Thoracic aorta (tissue), 2 donors: ENCODE measurements at places on chromosomes 3 and 15.

DNA sequence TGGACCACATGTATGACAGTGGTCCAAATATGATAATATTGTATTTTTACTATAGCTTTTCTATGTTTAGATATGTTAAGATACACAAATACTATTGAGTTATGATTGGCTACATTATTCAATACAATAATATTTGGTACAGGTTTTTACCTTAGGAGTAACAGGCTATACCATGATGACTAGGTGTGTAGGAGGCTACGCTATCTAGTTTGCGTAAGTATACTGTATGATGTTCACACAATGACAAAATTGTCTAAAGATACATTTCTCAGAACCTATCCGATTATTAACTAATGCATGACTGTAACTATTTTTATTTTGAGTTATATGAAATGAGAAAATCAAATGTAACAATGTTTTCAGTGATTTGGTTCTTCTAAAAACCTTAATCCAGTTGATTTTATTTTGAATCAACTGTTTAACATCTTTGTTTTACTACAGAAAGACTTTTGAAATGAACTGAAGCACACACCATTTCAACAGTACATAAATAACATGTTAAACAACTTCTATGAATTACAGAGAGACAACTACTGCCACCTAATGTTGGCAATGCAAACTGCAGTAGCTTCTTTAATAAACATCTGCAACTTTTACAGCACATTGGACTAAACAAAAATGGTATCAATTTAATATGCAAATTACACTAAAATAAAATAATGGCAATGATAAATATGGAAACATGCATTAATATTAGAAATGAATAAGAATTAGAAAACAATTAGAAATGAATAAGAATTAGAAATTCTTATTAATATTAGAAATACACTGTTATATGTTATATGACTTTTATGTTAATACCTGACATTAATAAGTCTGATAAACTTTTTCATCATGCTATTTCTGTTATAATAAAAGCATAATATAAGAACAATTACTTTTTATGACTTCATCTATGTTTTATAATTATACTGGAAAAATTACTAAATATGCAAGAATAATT lies 255.7 kb downstream of the MBNL1 start:
- no peak for DNase-seq

- no peak for DNase-seq
Measured at GRCh38 chr3:182139627-182140357, 428.1 kb downstream of the SOX2 start.

- DNase-seq = no peak
Measured at GRCh38 chr3:148066802-148067201, 630.9 kb upstream of the AGTR1 start.

DNA sequence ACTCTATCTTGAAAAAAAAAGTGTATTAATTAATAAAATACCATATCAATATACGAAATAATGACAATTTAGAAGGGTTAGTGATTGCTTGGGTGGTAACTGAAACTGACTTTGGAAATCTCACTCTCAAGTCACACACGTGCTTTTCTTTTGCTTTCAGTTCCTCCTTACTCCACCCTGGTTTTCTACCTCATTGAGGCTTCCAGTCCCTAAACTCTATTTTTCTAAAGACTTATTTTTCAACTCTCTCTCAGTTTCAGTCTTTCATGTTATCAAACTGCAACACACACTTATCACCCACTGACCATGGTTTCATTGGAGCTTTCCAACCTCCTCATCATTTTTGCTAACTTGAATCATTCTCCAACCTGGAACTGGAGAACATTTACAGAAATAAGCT lies 23.5 kb downstream of the IL12A start:
- no peak for DNase-seq

GRCh38 chr15:101025501-101025885 lies 106.3 kb downstream of the LRRK1 start:
- no peak for DNase-seq

DNA sequence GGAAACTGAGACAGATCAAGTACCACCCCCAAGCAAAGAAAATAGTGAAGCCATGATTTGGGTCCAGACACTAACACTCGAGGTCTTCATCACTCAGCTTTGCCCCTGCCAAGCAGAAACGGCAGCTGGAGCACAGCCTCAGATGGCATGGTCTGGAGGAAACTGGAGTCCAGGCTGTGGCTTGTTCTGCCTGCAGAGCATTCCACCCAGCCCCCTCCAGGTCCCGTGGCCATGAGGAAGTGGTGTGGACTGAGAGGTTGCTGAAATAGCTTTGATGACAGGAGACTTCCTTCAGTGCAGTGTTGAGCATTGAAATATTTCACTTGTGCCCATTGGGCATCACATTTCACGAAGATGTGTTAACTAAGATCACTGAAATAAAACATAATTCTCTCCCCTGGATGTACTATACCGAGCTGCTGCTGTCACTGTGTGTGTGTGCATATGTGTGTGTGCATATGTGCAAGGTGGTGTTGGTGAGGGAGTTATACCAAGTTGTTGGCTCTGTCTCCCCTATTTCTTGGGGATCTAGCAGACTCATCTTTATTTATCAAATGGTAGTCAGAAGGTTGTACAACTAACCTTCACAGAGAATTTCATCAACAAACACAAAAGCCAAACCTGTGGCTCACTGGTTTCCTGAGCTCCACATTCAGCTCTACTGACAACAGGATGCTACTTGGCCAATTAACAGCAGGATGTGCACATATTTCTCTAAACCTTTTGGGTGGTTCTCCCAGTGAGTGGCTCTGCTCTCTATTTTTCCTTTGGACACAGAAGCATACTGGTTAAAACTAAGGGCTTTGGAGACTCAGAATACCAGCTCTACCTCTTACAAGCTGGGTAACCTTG lies 660.1 kb upstream of the CFAP20DC start:
- no peak for DNase-seq
